Occipital lobe (tissue), 3 donors: ENCODE measurements at places on chromosomes 16 and 17. TPM values are rescaled to one million over a fixed set of nuclear protein-coding genes. Genes with fewer than 3 reads are reported as not detected.

Gene TMC7
- 2.8 TPM for total RNA-seq

Gene TBC1D3K
- not detected for total RNA-seq

Gene BRIP1
- 5.8 TPM for total RNA-seq

Gene CHST6
- 0.94 TPM for total RNA-seq

Gene PPP1R1B
- total RNA-seq = 8.1 TPM

Gene PRSS36
- not detected for total RNA-seq

Gene CCL14
- not detected for total RNA-seq

Gene C1QTNF8
- not detected for total RNA-seq

Gene ABCA3
- 34.8 TPM for total RNA-seq

Gene EVPLL
- not detected for total RNA-seq

Gene SLC12A3
- not detected for total RNA-seq

Gene TUFM
- 56.6 TPM for total RNA-seq

Gene KCNJ2
- 10.3 TPM for total RNA-seq

Gene TNFRSF13B
- total RNA-seq = not detected

Gene MT1H
- not detected for total RNA-seq

Gene ATP1B2
- total RNA-seq = 5.0 TPM

Gene CTRB1
- not detected for total RNA-seq

Gene EFNB3
- total RNA-seq = 13.7 TPM

Gene CLN3
- 19.3 TPM for total RNA-seq

Gene KRTAP9-2
- not detected for total RNA-seq

Gene LGALS9C
- not detected for total RNA-seq

Gene WFDC1
- total RNA-seq = 0.62 TPM

Gene FOXL1
- 0.47 TPM for total RNA-seq

Gene HBZ
- total RNA-seq = 0.31 TPM

Gene ZFP3
- 9.8 TPM for total RNA-seq

Gene GLTPD2
- total RNA-seq = not detected

Gene CTU2
- total RNA-seq = 15.9 TPM

Gene ITGAD
- total RNA-seq = not detected

Gene CDH1
- 1.1 TPM for total RNA-seq

Gene TMEM132E
- total RNA-seq = 0.78 TPM

Gene PRM2
- total RNA-seq = not detected

Gene NEK8
- 0.62 TPM for total RNA-seq

Gene WNT9B
- total RNA-seq = not detected

Gene TEKT5
- 1.2 TPM for total RNA-seq

Gene SNAI3
- 0.16 TPM for total RNA-seq

Gene NPTX1
- total RNA-seq = 19.3 TPM

Gene EPX
- total RNA-seq = not detected

Gene C17orf78
- total RNA-seq = not detected

Gene NPIPA8
- 1.4 TPM for total RNA-seq

Gene SHCBP1
- total RNA-seq = 2.8 TPM

Gene CLEC3A
- not detected for total RNA-seq

Gene FBXO39
- total RNA-seq = not detected

Gene OR4D1
- total RNA-seq = under 0.01 TPM
